Dorsolateral prefrontal cortex (tissue), 122 donors: ENCODE measurements at places on chromosomes 2 and 18.

DNA sequence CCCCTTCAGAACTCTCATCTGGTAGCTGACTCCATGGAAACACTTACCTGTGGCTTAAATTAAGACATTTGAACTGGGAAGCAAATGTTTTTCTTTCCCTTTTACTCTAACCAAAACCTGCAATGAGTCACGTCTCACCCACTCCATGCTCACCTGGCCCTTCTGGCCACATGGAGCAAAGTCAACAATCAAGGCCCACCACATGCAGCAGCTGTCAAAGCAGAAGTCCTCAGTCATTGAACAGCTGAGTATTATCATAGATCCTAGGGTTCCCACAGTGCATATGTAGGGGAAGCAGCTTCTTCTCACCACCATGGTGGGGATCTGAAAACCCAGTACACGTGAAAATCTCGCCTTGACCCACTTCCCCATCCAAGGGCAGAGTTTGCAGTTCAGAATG lies 12.3 kb upstream of the MEP1B start:
- DNase-seq = no peak

DNA sequence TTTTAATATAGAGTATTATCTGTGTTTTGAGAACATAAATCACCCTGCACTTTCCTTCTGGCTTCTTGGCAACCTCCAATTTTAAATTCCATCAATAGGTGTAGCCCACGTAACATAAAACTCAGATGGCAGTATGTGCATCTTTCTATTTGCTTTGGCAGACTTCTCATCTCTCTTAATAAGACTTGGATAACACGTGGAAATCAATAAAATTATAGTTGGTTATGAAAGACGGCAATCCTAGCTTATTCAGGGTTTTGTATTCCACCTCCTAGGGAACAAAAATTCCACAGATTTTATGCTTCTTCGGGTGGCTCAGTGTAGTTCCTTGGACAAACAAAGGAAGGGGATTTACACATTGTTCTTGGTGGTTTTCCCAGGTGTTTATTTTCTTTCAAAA lies 299.3 kb downstream of the RND3 start:
- DNase-seq = no peak

- DNase-seq = no peak
Observed at GRCh38 chr18:62807396-62807795, 92.1 kb downstream of the PHLPP1 start.

DNA sequence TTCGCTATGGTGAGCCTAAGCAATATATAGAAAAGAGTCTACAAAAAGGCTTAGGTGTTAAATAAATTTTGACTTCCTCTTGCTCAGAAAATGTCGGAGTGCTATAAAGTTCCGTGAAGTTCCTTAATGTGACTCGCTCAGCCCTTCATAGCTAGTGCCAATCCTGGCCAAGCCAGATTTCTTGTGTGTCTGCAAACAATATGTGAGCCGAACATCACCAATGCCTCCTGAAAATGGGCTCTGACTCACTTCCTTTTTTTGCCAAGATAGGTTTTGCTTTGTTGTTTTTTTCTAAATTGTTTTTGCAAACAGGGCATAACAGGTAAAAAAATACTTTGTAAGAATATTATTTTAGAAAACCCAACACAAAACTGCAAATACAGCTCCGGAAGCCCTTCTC lies 26.1 kb downstream of the CDC42EP3 start:
- no peak for DNase-seq

DNA sequence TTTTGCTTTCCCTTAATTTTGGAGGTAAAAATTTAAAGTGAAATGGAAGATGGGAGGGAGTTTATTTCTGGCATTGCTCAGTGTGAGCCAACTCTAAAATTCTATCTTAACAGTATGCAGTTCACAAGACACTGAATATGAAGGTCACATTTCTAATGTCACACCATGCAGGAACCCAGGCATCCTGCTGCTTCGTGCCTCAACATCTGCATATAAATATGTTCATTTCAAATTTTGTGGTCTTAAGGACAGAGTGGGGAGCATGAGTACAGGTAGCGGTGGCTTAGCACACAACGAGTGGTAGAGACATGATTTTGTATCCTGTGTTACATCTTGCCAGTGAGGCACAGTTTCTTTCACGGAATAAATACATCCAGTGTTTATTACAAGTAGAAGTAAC lies 102.4 kb downstream of the ARL4C start:
- DNase-seq = no peak

GRCh38 chr2:19435815-19436214 lies 77.4 kb upstream of the OSR1 start:
- DNase-seq = no peak

GRCh38 chr2:102094917-102095316 lies 47.6 kb upstream of the IL1R1 start:
- no peak for DNase-seq

DNA sequence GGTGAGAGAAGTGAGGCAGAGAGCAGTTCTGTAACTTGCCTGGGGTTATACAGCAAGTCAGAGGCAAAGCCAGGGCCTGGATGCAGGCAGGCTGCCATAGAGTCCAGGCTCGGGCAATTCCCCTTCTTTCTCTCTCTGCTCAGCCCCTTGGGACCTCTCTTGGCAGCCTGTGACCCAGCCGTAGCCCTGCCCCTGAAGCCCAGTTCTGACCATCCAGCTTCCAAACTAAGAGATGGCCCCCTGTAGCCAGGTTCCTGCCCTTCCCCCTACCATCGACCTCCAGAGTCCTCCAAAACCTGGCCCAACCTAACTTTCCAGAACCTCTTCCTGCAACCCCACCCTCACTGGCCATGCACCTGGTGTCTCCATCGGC lies 201.2 kb downstream of the CTIF start:
- DNase-seq = no peak

DNA sequence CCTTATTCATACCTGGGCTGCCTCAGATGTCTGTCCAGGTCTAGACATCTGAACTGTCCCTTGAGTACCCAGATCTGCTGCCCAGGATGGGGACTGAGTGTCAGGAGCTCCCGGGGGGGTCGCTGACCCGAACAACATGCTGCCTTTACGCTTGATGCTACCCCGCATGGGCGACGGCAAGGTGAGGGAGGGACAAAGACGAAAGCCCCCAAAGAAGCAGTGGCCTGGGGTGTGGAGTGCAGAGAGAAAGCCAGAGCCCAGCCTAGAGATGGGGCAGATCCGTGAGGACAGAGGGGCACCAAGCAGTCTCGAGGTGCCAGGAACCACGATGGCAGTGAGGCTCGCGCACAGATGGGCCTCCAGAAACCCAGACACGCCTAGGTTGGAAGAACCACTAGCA lies 234.7 kb downstream of the ATAD2B start:
- DNase-seq = no peak

GRCh38 chr2:60533101-60534051 lies 20.1 kb downstream of the BCL11A start:
- DNase-seq = no peak

- no peak for DNase-seq
Observed at GRCh38 chr2:168033966-168034365, 213.4 kb downstream of the STK39 start.

GRCh38 chr18:70005580-70005979 lies 57.9 kb upstream of the CD226 start:
- DNase-seq = no peak

- no peak for DNase-seq
Observed at GRCh38 chr2:309954-310510, 22.1 kb upstream of the ALKAL2 start.

DNA sequence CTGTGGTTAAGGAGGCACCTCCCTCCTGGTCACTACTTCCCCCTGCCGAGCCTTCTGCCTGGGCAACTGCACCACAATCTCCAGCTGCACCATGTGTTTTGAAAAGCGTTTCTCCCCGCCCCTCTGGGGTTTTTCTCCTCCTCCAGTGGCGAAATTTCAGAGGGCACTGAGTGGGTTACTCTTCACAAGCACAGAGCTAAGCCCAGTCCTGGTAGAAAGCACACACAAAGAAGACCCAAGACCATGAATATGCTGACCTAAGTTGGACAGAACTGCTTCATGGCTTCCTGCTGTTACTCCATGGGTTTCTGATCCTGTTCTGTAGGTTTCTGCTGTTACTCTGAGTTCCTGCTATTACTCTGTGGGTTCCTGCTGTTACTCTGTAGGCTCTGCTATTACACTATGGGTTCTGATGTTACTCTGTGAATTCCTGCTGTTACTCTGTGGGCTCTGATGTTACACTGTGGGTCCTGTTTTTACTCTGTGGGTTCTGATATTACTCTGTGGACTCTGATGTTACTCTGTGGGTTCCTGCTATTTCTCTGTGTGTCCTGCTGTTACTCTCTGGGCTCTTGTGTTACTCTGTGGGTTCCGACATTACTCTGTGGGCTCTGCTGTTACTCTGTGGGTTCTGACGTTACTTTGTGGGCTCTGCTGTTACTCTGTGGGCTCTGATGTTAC lies 216.6 kb downstream of the RTP5 start:
- no peak for DNase-seq

DNA sequence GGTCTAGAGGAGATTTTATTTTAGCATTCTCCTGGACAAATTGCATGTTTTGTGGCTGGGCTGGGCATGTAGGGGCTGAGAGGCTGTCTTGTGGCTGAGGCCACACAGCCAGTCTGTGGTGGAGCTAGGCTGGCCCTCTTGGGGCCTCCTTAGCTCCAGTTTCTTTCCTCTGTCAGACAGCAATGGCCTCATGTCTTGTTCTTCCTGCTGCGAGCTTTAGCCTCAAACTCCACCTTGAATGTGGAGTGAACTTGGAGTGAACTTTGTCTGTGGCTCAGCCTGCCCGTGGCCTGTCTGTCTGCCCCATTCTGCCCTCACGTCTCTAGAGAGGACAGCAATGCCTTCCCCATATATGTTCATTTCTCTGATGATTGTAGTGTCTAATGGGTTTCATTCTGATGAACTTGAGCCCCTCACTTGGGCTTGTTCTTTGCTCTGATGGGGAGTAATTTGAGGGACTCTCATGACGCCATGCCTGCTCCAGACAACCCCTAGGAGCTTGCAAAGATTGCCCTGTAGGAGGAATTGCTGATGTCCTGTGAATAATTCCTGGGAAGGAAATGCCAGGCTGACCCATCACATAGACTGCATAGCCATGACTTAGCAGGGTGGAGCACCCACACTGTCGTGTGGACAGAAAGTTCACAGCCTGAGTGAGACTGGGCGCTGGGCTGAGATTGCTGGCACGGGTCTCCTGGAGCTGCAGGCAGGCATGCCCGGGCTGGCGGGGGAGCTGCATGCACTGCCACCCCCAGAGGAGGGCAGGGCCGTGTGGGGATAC lies 42.6 kb downstream of the ASAP2 start:
- DNase-seq = no peak

GRCh38 chr2:235080101-235080500 lies 128.3 kb downstream of the SH3BP4 start:
- no peak for DNase-seq

- DNase-seq = no peak
Observed at GRCh38 chr2:55733335-55733734, 39.7 kb upstream of the PNPT1 start.

- DNase-seq = no peak
Observed at GRCh38 chr2:70181363-70181956, 9.4 kb downstream of the C2orf42 start.

GRCh38 chr18:22951823-22952222 lies 18.7 kb downstream of the RBBP8 start:
- no peak for DNase-seq

DNA sequence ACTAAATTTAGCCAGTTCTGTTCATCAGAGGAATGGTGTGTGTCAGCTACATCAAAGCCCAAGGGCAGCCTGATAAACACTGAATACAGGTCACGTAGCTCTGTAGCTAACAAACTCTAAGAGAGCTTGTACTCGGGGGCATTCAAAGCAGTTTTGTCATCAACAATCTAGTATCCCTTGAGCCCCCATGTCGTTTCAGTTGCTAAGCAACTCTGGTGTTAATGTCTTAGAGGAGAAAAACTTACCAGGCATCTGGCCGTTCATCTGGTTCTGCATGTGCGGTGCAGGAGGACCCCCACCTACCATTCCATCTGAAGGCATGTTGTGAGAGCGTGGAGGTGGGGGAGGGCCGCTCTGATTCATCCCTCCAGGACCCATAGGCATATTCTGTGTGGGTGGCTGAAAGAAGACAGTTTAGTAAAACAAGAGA lies 33.1 kb downstream of the SS18 start:
- DNase-seq = no peak

DNA sequence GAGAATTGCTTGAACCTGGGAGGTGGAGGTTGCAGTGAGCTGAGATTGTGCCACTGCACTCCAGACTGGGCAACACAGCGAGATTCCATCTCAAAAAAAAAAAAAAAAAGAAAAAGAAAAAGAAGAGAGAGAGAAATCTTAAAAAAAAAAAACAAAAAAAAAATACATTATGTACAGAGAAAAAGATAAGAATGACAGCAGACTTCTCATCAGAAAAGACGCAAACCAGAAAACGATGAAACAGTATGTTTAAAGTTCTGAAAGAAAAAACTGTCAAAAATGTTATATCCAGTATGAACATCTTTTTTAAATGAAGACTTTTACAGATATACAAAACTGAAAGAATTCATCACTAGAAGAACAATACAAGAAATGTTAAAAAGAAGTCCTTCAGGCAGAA lies 60.4 kb downstream of the LNPK start:
- DNase-seq = no peak

- no peak for DNase-seq
Observed at GRCh38 chr18:76647322-76647721, 152.3 kb upstream of the ZNF516 start.

GRCh38 chr2:23529659-23530058 lies 144.7 kb downstream of the KLHL29 start:
- DNase-seq = no peak

GRCh38 chr2:160465406-160465805 lies 28.2 kb downstream of the RBMS1 start:
- DNase-seq = no peak

GRCh38 chr2:155546721-155547555 lies 785.6 kb downstream of the NR4A2 start:
- DNase-seq = no peak

- no peak for DNase-seq
Observed at GRCh38 chr2:53751728-53752127, 15.9 kb upstream of the CHAC2 start.

GRCh38 chr2:191740016-191740419 lies 62.1 kb downstream of the NABP1 start:
- DNase-seq = no peak

GRCh38 chr2:199339891-199340605 lies 117.7 kb downstream of the SATB2 start:
- no peak for DNase-seq

- DNase-seq = no peak
Observed at GRCh38 chr2:217789736-217790181, 213.0 kb downstream of the TNS1 start.

GRCh38 chr2:106120432-106120831 lies 73.7 kb downstream of the UXS1 start:
- DNase-seq = no peak

DNA sequence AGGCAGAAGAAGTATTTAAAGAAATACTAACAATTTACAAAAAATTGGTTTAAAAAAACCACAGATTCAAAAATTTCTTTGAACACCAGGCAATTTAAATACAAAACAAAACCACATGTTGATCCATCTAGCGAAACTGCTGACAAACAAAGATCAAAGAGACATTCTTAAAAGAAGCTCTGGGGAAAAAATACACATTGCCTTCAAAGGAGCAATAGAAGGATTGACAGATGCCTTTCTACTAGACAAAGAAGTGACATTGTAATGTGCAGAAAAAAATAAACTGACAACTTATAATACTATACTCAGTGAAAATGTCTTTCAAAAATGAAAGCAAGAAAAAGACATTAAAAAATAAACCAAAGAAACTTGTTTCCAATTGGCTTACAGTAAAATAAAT lies 12.6 kb upstream of the EIF2AK3 start:
- no peak for DNase-seq
